CD4-positive, alpha-beta T cell (primary cell): ENCODE measurements at places on chromosomes 1 and 21.

- DNase-seq, result no peak
Measured at GRCh38 chr1:69911301-69911801, 294.0 kb downstream of the LRRC40 start.

GRCh38 chr1:176904057-176904751 lies 260.3 kb downstream of the ASTN1 start:
- DNase-seq, result no peak

DNA sequence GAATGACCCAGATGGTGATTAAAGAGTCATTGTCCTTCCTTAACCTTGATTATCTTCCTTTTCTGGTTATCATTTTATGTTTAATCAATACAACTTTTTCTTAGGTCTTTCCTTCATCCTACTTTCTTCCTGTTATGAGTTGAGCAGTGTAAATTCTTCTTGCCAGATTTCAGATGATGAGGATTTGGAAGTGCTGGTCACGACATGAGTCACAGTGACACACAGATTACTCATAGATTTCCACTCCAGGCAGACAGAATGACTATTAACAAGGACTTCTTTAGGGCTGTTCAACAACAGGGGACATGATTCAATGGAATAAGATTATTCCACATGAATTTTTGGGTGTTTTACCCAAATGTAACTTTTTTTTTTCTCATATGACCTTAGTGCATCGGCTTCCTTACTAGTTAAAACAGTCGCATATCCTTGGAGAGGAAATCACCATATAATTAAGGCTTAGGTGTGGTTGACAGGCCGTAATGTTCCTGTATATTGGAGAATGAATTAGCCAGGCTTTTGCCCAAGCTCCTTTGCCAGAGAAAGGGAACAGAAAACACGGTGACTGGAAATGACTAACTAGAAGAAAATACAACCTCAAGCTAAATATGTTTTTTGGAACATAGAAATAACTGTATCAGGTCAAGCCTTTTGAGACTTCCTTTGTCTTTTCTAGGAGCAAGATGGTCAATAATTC lies 44.2 kb downstream of the PRRX1 start:
- no peak for DNase-seq

GRCh38 chr1:11868331-11868980 lies 9.7 kb upstream of the NPPB start:
- DNase-seq, result no peak

GRCh38 chr1:202106340-202107254 lies 16.1 kb upstream of the GPR37L1 start:
- DNase-seq, result no peak

GRCh38 chr1:174209347-174210187 lies 50.2 kb downstream of the RABGAP1L start:
- DNase-seq, result no peak

DNA sequence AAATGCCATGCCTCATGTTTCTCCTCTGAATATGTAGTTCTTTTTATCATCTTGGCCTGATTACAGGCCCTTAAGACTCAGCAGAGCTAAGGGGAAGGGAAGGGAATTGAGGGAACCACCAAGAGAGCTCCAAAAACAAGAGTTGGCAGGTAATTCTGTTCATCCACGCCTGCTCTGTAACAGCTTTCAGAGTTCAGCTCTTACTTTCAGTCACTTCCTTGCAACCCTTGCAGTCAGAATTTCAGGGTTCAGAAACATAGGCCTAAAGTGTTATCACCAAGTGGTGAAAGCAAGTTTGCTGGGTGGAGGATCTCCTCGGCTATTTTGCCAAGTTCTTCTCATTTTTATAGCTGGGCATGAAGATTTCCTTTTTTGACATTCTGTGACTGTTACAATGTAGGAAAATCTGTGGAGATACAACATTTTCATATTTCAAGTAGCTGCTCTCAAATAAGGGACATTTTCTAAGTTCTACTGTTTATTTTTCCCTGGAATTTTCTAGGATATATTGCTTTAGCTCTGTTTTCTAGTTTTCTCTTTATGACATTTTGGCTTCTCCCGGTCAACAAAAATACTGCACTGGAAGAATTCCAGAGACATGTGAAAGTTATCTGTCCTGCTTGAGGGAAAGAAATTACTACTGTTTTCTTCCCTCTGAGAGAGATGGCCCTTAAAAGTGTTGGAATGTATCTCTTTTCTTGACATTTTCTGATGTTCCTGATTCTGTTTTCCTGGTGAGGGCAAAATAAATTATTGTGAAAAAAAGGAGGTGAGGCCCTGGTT lies 251.8 kb upstream of the ST6GALNAC5 start:
- DNase-seq, result no peak

- DNase-seq, result no peak
Measured at GRCh38 chr1:228510803-228511413, 23.7 kb downstream of the RNF187 start.

DNA sequence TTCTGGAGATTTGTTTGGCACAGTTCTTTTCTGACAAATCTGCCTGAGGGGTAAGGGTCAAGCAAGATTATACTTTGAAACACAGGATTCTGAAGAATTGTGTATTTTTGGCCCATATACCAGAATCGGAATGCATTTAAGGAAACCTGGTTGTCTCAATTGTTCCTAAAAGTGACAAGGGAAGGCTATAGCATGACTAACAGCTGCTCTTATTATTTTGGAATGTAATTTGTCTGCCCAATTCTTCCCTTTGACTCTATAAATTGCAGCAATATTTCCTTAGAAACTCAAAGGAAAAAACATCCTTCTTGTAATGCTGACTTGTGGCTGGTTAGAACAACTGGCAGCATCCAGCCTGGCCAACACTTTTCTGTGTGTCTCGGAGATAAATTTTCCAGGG lies 15.8 kb upstream of the VCAM1 start:
- no peak for DNase-seq

DNA sequence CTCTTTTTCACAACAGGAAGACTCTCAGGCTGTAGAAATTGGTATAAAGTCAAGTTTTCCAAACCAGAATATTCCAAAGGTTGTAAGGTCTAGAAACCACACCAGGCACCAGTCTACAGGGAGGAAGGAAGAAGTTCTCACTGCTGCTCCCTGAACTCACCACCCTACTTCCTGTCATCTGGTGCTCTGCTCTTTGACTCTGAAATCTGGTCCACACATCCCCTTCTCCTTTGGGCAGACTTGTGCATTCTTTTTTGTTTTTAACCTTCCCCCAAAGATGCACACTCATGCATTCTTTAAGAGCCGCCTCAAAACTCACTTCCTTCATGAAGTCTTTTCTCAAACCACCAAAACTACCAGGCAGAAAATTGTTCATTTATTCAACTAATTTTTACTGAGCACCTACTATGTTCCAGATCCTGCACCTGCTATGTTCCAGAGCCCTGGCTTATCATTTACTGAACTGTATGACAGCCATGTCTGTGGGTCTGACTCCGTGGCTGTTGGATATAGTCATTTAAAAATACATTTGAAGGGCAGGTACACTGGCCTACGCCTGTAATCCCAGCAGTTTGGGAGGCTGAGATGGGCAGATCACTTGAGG lies 30.1 kb upstream of the EPS15 start:
- DNase-seq, result no peak

DNA sequence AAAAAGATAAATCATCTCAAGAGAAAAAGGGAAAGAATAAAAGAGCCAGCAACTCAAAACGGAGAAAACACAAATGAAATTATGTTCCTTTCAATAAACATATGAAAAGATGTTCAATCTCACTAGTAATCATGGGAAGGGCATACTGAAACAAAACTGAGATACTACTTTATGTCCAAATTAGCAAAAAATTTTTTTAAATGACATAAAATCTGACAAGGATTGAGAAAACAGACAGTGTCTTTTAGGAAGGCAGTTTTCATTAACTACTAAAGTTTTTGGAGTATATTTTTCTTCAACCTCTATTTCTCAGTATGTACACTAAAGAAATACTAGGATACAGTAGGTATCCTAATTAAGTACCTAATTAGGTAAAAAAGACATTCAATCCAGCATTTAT lies 73.3 kb downstream of the ARID4B start:
- no peak for DNase-seq

- DNase-seq, result no peak
Measured at GRCh38 chr1:155982106-155982505, 3.8 kb upstream of the ARHGEF2 start.

- peak; percentile 91 for DNase-seq
Measured at GRCh38 chr21:17611414-17612022, 1.2 kb downstream of the BTG3 start.

GRCh38 chr1:228891272-228892034 lies 156.2 kb downstream of the RHOU start:
- no peak for DNase-seq

DNA sequence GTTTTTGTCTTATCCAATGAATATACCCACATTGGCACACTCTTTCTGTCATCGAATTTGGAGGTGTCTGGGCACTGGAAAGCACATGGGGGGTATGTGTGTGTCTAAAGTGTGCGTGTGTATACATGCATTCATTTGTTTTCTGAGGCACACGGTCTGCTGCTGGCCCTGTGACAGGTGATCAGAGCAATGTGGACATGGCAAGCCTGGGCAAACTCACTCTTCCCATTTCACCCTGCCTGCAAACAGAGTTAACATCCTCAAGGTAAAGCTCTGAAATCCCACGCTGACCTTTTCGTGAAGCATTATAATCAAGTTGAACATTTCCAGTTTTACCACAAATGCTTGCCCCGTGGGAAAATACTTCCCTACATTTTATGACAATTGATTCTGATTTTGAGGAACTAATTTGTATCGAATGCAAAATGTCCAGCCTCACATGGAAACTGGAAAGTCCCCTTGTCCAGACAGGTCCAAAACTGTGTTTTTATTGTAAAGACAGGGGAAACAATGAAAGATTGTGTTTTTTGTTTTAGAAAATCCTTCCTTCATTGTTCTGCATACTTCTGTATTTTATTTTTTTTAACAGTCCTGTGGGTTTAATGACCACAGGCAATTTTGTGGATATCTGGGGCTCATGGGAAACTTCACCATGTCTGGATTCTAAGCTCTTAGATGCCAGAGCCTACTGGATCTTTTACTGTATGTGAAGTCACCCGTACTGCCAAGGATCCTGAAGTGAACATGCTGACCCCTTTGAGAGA lies 160.9 kb downstream of the PBX1 start:
- DNase-seq, result no peak

GRCh38 chr1:168760241-168760640 lies 31.2 kb upstream of the DPT start:
- DNase-seq, result no peak

DNA sequence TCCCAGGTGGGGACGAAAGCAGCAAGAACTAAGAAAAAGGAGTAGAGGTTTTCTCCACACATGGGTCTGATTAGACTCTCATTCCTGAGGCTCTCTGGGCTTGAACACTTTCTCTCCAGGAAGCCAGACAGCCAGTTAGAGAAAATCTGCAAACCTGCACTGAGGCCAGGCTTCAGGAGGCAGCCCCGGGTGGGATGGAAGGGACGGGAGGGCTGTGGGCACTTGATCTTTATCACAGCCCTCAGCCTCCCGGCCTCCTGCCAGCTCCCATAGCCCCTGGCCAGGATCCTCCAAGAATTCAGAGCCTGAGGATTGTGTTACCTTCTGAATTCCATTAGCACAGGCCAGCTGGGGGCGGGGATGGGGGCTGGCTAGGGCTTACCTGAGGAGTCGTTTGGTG lies 40.1 kb downstream of the SERTAD4 start:
- DNase-seq, result no peak

- no peak for DNase-seq
Measured at GRCh38 chr1:203178083-203178482, 2.5 kb upstream of the MYBPH start.

DNA sequence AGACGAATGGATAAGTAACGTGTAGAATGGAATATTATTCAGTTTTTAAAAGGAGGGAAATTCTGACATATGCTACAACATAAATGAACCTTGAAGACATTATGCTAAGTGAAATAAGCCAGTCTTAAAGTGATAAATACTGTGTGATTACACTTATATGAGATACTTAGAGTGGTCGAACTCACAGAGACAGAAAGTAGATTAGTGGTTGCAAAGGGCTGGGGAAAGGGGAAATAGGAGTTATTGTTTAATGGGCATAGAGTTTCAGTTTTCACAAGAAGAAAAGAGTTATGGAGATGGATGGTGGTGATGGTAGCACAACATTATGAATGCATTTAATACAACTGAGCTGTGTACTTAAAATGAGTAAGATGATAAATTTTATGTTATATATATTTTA lies 14.7 kb upstream of the AHCYL1 start:
- no peak for DNase-seq

DNA sequence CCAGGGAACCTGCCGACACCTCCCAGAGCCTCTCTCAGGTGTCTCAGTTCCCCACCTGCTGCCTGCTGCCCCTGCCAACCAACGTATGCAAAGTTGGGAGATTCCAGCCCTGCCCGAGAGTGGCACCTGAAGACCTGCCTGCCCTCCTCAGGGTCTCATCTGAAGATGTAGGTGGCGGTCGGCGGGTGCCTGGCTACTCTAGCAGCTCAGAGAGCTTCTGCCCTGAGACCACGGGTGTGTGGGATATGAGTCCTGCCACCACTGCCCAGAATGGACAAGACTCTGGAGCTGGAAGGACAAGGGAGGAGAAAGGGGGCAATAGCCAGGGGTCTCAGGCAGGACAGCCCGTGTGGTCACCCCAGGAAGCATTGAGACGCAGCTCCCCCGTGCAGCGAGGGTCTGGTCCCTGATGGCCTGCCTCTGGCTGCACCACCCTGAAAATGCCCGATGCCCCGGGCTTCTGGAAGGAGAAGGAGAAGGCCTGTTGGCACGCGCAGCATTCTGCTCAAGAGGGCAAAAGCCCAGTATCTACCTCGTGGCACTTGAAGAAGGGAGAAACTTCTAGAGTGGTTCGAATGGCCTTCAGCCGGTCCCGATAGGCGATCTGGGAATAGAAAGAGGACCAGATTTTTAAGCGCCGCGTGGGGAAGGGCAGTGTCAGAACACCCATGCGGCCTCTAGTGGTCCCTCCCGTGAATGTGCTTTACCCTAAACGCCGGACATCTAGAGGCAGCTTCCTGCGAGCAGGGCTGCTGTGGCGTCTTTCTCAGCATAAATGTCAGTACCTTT lies 88.8 kb downstream of the STUM start:
- DNase-seq, result no peak

DNA sequence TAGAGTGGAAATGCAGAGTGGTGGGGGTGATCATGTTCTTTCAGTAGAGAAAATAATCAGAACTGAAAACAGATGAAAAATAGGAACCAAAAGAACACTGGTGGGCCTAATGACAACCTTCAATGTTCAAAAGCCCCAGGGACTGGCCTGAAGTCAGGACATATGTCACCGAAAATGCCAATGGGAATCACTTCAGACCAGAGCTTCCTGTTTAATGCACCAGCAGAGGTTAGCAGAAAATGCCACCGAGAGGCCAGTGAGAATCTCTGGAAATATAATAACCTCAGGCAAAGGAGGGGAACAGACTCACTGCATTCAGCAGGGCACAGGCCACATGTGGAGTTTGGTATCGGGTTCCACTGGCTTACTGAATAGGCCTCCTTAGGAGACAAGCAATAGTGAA lies 15.9 kb upstream of the CD58 start:
- no peak for DNase-seq

GRCh38 chr21:33169359-33169758 lies 60.4 kb upstream of the IFNAR2 start:
- DNase-seq, result no peak

- no peak for DNase-seq
Measured at GRCh38 chr1:230232371-230232771, 165.3 kb downstream of the GALNT2 start.
